ENCODE measurements at places on chromosomes 2 and 18. TPM values are rescaled to one million over a fixed set of nuclear protein-coding genes. Genes with fewer than 3 reads are reported as not detected.

Gene SP100
- total RNA-seq = 121 TPM

Gene PAIP2B
- total RNA-seq = 1.3 TPM

Gene TSPYL6
- total RNA-seq = not detected

Gene FAM110C
- total RNA-seq = 1.4 TPM

Gene EN1
- 4.4 TPM for total RNA-seq

Gene DPP4
- total RNA-seq = 6.9 TPM

Gene UGT1A7
- total RNA-seq = 0.80 TPM

Gene OXER1
- total RNA-seq = 0.84 TPM

Gene SERPINB13
- total RNA-seq = not detected

Gene PROM2
- total RNA-seq = 0.39 TPM

Gene MZT2B
- 132 TPM for total RNA-seq

Gene GGCX
- 45.6 TPM for total RNA-seq

Gene LRP2
- not detected for total RNA-seq
